ENCODE measurements at places on chromosomes 3 and 15.

DNA sequence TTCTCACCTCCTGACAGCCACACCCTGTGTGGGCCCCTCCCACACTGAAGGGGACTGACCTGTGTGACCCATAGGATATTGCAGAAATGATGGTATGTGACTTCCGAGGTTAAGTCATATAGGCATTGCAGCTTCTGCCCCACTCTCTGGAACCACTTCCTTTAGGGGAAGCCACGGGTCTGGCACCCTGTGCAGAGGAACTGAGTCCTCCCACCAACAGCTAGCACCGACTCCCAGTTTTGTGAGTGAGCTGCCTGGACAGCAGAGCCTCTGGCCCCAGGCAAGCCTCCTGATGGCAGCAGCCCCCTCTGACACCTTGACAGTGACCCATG is 24.6 kb upstream of the SLC6A6 start:
- peak; percentile 40 for DNase-seq

GRCh38 chr3:11172096-11172690 is 17.9 kb downstream of the HRH1 start:
- DNase-seq, result no peak

DNA sequence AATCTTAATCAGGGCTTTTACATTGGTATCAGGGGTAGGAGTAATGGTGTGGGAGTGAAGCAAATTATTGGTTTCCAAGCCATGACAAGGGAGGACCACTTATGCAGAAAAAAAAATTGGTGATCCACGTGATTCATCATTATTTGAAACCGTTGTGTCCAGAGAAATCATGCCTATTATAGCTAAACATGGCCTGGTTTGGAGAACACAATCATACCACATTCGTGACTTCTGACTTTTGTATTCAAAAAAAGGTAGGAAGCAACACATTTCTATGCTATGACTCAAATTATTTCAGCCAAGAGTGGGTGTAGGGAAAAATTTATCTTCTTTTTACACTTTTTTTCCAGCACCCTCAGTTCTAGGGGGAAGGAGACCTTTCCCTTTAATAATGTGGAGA is 924.3 kb upstream of the GBE1 start:
- DNase-seq, result no peak

- no peak for DNase-seq
Measured at GRCh38 chr3:118116991-118117390, 917.7 kb downstream of the IGSF11 start.

GRCh38 chr3:151330899-151331298 is 1.6 kb upstream of the P2RY13 start:
- DNase-seq, result no peak

DNA sequence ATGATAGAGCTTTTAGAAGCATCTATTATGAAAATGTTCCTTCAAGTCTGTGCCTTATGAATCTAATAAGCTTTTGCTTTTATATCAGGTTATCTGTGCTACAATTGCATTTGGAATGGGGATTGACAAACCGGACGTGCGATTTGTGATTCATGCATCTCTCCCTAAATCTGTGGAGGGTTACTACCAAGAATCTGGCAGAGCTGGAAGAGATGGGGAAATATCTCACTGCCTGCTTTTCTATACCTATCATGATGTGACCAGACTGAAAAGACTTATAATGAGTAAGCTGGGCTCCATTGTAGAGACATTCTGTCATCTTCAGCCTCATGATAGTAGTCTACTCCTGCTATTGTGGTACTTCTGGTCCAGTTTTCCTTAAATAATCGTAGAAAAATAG is 73.4 kb downstream of the BLM start:
- DNase-seq, result no peak

GRCh38 chr3:72439321-72440183 is 408.7 kb downstream of the SHQ1 start:
- no peak for DNase-seq

- DNase-seq, result no peak
Measured at GRCh38 chr3:3853544-3853943, 54.3 kb downstream of the LRRN1 start.

DNA sequence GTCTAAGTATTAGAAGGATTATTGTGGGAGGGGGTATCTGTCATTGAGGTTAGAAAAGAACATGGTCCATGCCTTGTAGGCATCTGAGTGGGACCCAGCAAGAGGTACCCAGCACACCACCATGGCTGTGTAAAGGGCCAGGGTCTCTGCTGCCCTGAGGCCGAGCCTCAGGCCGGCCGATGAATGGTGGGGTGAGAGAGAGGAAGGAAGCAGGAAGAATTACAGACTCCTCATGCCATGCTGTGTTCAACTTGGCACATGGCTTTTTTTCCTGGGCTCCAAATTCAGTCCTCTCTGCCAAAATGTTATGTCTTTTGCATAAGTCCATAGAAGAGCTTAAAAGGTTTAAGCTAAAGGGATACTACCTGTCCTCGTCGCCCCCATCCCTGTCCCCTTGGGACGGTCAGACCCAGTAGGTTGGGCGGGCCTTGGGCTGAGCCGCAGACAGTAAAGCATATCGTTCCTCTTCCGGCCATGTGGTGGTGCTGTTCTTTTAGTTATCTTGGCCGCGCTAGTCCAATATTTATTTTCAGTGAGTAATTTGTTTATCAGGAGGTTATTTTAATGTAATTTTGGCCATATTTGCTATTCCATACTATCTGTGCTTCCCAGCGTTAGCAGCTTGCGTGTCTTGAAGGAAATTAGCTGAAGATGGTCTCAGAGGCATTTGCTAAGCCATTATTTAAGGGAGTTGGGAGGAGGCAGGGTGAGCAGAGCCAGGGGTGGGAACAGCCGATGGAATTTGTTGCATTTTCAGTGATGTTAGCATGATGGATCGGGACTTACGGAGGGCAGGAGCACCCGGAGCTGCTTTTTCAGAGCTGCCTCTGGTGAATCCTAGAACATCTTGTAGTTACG is 152.4 kb downstream of the AGBL1 start:
- peak; percentile 15 for DNase-seq

DNA sequence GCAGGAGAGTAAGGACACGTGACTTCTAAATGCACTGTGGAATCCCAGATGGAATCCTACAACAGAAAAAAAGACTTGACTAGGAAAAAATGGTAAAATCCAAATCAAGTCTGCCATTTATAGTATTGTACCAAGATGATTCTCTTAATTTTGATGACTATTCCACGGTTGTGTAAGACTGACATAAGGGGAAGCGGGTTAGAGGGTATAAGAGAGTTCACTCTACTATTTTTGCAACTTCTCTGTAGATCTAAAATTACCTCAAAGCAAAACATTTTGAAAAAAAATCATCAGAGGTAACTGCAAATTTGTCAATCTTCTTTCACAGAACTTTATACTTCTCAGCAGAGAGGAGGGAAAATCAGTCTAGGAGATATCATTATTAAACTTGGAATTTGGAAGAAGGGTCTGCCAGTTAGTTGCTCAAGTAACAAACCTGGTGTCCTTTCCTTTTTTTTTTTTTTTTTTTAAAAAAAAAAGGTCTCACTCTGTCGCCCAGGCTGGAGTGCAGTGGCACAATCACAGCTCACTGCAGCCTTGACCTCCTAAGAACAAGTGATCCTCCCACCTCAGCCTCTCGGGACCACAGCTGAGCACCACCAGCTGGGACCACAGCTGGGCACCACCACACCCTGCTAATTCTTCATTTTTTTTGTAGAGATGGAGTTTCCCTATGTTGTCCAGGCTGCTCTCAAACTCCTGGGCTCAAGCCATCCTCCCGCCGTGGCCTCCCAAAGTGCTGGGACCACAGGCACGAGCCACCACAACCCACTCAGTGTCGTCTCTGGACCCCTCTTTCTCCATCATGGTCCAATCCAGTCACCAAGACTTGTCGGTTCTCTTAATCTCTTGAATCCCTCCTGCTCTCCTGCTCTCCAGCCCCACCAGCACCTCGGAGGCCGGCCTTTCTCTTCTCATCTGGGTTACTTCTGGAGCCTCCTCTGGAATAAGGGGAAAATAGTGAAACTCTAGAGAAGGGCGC is 14.9 kb upstream of the HES1 start:
- no peak for DNase-seq

GRCh38 chr15:42085236-42085605 is 9.1 kb downstream of the PLA2G4D start:
- DNase-seq, result no peak

DNA sequence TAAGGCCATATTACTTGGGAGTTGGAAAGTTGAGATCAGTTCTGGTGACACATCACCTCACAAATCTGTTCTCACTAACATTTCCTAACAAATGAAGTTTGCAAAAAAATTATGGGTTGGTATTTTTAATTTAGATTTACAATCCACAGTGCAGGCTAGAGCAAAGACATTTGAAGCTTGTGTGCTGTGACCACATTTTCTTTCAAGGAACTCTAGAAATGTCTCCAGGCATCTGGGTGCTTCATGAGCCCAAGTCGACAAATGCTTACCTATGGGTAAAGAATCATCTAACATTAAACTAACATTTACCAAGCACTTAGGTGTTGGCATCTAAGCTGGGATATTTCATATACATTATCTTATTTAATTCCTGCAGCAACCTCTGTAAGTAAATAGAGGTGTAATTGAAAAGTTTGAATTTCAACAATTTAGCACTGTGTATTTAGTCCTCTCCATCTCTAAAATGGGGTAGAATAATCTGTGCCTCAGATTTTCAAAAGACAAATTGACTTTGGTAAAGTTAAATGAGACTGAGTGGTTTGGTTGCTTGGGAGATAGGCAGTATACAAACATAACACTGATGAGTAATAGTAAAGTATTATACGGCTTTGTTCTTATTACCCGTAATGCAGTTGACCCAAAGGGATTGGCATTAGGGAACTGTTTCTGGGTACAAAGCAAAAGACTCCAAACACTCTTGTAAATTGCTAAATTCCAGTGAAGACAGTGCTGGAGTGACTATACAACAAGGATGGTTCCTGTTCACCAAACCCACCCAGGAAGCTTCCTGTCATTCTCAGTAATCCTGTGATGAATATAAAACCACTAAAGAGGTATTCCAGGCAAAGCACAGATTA is 162.5 kb downstream of the TPRG1 start:
- no peak for DNase-seq

- no peak for DNase-seq
Measured at GRCh38 chr15:77305953-77306352, 114.0 kb downstream of the PEAK1 start.

DNA sequence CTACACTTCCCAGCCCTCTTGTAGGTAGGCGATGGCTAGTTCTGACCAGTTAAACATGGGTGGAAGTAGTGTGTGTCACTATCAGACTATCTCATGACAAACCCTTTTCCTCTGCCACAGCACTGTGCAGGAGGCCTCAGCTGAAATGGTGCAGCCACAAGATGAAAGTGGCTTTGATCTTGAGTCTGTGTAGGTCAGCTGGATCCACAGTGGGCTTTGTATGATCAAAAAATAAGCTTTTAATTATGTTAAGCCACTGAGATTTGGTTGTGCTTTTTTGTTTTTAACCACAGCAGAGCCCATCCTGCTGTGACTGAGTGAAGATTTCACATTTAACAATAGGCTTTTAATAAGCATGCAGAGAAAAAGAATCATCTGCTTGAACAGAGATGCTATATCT is 19.7 kb downstream of the RCN2 start:
- DNase-seq, result no peak

GRCh38 chr15:87597346-87598052 is 659.0 kb downstream of the NTRK3 start:
- DNase-seq, result peak; percentile 52

GRCh38 chr3:182364723-182365650 is 428.3 kb upstream of the ATP11B start:
- DNase-seq, result no peak

- DNase-seq, result no peak
Measured at GRCh38 chr3:129344540-129345220, 66.0 kb downstream of the HMCES start.

- no peak for DNase-seq
Measured at GRCh38 chr15:27884726-27885125, 214.4 kb downstream of the OCA2 start.

DNA sequence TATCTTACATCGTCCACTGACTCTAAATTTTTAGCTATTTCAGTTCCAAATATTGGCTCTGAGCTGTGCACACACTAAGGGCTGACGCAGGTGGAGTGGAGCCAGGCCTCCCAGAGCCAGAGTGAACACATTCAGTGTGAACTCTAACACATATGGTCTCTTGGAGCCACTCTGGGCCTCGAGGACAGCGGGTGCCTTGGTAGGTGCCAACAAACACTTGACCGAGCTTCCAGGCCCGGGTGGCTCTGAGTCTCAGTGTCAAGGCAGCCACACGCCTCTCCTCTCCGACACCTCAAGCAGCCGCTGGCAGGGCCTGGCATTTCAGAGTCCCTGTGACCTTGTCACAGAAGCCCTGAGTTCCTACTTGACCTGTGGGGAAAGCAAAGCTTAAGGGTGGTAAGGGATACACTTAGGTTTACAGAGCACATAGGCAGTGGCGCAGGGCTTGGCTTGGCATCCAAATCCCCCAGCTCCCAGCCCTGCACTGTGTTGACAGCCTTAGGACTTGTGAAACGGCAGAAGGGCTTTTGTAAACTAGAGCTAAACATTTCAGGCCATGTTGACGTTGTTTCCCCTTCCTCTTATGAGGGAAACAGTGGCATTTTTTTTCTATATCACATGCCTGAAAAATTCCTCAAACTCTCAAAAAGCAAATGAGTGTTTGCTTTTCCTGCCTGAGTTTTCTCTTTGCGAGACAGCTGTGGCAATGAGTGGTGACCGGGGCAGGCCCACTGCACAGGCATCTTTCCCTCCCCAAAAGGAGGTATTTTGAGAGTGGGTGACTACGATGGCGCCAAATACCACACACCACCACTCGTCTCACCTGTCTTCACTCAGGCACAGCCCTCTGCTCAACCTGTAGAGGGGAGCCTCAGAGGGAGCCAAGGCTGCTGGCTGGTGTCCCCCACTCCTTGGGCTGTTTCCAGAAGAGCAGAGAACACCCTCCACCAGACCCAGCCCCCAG is 60.8 kb downstream of the DAPK2 start:
- DNase-seq, result no peak

DNA sequence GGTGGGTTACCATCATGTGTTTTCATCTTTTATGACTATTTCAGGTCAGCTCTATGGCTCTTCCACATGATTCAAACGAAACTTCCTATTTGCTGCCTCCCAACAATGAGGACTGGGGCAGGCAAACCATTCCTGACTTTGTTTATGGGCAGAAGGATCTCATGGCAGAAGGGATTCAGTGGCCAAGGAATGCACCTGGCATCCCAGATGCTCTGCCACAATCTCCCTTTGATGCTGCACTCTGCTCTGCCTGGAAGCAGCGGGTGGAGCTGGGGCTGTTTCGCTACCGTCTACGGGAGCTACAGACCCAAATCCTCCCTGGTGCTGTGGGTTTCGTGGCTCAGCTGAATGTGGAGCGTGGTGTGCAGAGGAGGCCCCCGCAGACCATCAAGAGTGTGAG is 6.8 kb downstream of the GDPGP1 start:
- DNase-seq, result no peak

- no peak for DNase-seq
Measured at GRCh38 chr3:58161435-58162398, 49.1 kb downstream of the DNASE1L3 start.

GRCh38 chr15:66387163-66388042 is 691 bp downstream of the MAP2K1 start:
- DNase-seq, result peak; percentile 79

- DNase-seq, result no peak
Measured at GRCh38 chr3:50412231-50412754, 53.0 kb upstream of the TMEM115 start.

GRCh38 chr3:182455011-182455410 is 338.3 kb upstream of the ATP11B start:
- no peak for DNase-seq

Data from T-helper 2 cell treated with Interferon-gamma antibody and Interleukin-4, amounts not matched to agents 5 μg/mL and 100 μg/mL, for 36 hours (primary cell).